ENCODE measurements at places on chromosomes 3 and 15. TPM values are rescaled to one million over a fixed set of nuclear protein-coding genes. Genes with fewer than 3 reads are reported as not detected.

TGM5 gene
- total RNA-seq: 0.20 TPM

MCF2L2 gene
- total RNA-seq: 3.9 TPM

TMOD2 gene
- 10.6 TPM for total RNA-seq

NCKIPSD gene
- 30.0 TPM for total RNA-seq

ZNF770 gene
- total RNA-seq: 38.5 TPM

SLC6A11 gene
- total RNA-seq: not detected

TTLL13 gene
- 1.4 TPM for total RNA-seq

PROK2 gene
- total RNA-seq: not detected

NMB gene
- total RNA-seq: 3.7 TPM

IQCF5 gene
- not detected for total RNA-seq

MEX3B gene
- 0.66 TPM for total RNA-seq

NDN gene
- 3.8 TPM for total RNA-seq

CMTM8 gene
- total RNA-seq: 5.8 TPM

MST1R gene
- total RNA-seq: 4.8 TPM

MYO5A gene
- 34.5 TPM for total RNA-seq

SPATA12 gene
- total RNA-seq: not detected

EIF4G1 gene
- 410 TPM for total RNA-seq

ZNF80 gene
- total RNA-seq: 0.39 TPM

ANKRD63 gene
- not detected for total RNA-seq

GMNC gene
- not detected for total RNA-seq

GOLGA6B gene
- total RNA-seq: not detected

KY gene
- total RNA-seq: not detected

UBA7 gene
- total RNA-seq: 272 TPM

TLR9 gene
- 0.49 TPM for total RNA-seq

CEP152 gene
- total RNA-seq: 25.0 TPM

IRAK2 gene
- 12.2 TPM for total RNA-seq

GABRR3 gene
- not detected for total RNA-seq

RAP2B gene
- 21.5 TPM for total RNA-seq

ZDHHC19 gene
- total RNA-seq: not detected

DPPA2 gene
- not detected for total RNA-seq

SCAANT1 gene
- not detected for total RNA-seq

ACKR2 gene
- 2.7 TPM for total RNA-seq

GOLGA8T gene
- not detected for total RNA-seq

CLSTN2 gene
- not detected for total RNA-seq

PPP2R3A gene
- total RNA-seq: 0.05 TPM

ITIH1 gene
- not detected for total RNA-seq

FEZF2 gene
- total RNA-seq: not detected

STAB1 gene
- 0.12 TPM for total RNA-seq

C2CD4A gene
- total RNA-seq: not detected

XYLB gene
- 5.0 TPM for total RNA-seq

C3orf38 gene
- 29.6 TPM for total RNA-seq

ALPK3 gene
- 0.29 TPM for total RNA-seq

BFSP2 gene
- 0.44 TPM for total RNA-seq

LRRC3B gene
- not detected for total RNA-seq
